Activated CD4-positive, alpha-beta T cell treated with anti-CD3 and anti-CD28 coated beads, Interleukin-2, amount 10 ng/mL, durations not matched to agents 24 days and 14 days (primary cell): ENCODE measurements at places on chromosomes 7 and 10.

- H3K4me3 ChIP-seq, result no peak overlapping the region
- peak overlapping the region; percentile 26 for H3K27ac ChIP-seq
- no peaks in the 10 kb centered on the region for H3K36me3 ChIP-seq
- peaks cover 67% of the 10 kb centered on the region for H3K27me3 ChIP-seq
Observed at GRCh38 chr7:155807789-155808548, 4.3 kb downstream of the SHH start.

GRCh38 chr7:117383483-117384189 is 43.7 kb downstream of the ASZ1 start:
- no peak for DNase-seq
- no peaks in the 10 kb centered on the region for H3K4me1 ChIP-seq
- no peak overlapping the region for H3K4me3 ChIP-seq
- no peaks in the 10 kb centered on the region for H3K36me3 ChIP-seq
- no peaks in the 10 kb centered on the region for H3K27me3 ChIP-seq

DNA sequence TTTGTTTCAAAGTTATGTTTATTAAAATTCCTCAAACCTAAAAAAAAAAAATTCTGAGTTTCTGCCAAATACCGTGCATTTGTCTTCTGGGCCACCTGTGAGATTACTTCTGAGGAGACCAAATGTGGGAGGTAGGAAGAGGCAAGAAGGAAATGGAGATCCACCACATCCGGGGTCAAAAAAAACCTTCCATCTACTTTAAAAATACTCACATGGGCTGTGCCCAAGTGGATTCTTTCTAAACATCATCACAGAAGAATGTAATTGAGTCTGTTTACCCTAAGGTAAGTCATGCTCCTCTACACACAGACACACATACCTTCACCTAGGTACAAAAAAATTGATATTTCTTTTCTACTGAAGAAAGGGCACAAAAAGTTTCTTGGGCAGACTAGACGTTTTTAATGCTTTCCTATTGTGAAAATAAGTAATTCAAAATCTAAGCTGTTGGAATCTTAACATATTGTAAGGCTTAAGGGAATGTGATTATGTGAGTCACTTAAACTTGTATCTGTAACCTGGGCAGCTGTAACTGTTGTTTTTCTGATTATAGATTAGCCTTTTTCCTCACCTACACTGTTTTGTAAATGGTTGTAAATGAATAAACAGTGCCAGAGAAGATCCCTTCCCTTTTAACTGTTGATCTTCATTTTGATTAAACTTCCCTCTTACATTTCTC is 19.1 kb upstream of the SPOCK2 start:
- peak overlapping the region; percentile 83 for H3K4me3 ChIP-seq
- no peaks in the 10 kb centered on the region for H3K27me3 ChIP-seq
- DNase-seq, result peak; percentile 84
- H3K27ac ChIP-seq, result peak overlapping the region; percentile 93

DNA sequence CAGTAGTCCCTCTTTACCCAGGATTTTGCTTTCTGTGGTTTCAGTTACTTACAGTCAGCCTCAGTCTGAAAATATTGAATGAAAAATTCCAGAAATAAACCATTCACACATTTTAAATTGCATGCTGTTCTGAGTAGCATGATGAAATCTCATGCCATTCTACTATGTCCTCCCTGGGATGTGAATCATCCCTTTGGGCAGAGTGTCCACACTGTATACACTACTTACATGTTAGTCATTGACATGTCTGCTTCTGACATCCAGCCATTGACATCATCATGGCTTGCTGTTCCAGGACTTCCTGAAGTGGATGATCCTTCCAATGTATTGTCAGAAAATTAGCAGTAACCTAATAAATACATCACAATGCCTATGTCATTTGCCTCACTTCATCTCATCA is 34.6 kb upstream of the MALRD1 start:
- no peak overlapping the region for H3K27ac ChIP-seq
- H3K27me3 ChIP-seq, result no peaks in the 10 kb centered on the region
- DNase-seq, result no peak
- no peak overlapping the region for H3K4me3 ChIP-seq

GRCh38 chr10:130230611-130231010 is 94.4 kb downstream of the GLRX3 start:
- H3K36me3 ChIP-seq, result no peaks in the 10 kb centered on the region
- no peak overlapping the region for H3K4me3 ChIP-seq
- no peak overlapping the region for H3K27ac ChIP-seq
- H3K4me1 ChIP-seq, result no peaks in the 10 kb centered on the region

DNA sequence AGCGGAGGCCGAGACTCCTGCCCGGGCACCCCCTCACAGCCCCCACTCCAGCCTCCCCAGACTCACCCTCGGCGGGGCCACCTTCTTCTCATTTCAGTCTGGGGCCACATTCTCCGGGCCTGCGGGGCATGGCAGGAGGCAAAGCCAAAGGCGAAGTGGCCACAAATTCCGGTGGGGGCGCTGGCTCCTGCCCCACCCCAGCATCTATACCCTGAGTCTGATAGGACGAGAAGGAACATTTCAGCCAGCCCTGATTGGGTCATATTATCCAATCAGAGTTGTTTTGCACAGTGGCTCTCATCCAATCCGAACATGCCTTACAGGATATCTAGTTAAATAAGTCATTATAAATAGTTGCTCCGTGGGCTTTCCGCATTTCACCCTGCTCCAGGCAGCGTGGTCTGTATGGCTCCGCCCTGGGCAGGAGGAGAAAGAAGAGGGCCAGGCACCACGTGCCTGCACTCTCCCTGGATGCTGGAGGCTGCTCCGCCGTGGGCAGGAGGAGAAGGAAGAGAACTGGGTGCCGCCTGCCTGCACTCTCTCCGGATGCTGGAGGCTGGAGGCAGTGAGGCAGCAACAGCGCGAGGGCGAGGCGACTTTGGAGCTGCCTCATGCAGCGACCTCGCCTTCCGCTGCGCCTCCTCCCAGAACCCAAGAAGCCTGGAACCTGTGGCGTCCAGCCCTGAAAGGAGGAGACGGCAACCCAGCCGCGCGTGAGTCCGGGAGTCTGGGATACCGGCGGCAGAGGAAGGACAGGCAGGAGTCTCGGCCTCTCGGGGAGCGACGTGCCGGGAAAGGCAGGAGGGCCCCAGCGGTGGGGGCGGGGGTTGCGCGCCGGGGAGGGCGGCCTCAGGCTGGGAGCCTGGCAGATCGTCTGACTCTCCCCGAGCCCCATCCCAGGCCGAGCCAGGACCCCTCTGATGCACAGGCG is 162.9 kb downstream of the ZNF33B start:
- no peaks in the 10 kb centered on the region for H3K4me1 ChIP-seq
- H3K36me3 ChIP-seq, result peaks cover 1% of the 10 kb centered on the region
- no peak overlapping the region for H3K4me3 ChIP-seq
- no peak for DNase-seq

DNA sequence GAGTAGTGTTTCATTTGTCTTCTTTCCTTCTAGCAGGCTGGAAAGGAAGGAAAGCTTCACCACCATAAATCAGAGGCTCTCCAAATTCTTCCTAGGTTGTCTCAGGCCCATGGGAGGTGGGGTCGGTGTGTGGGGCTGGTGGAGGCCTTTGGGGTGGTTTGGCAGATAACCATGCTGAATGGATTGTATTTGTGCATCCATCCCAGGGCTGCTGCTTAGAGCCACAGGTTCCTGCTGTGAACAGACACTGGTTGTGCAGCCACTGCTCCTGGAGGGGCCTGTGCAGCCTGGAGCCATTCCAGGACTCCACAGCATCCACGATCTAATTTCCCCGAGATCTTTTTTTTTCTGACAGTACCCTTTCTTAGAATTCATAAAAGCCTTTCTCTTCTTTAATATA is 741.8 kb downstream of the SUGCT start:
- no peaks in the 10 kb centered on the region for H3K27me3 ChIP-seq
- H3K4me1 ChIP-seq, result no peaks in the 10 kb centered on the region
- H3K4me3 ChIP-seq, result no peak overlapping the region
- H3K27ac ChIP-seq, result no peak overlapping the region
- no peak for DNase-seq

DNA sequence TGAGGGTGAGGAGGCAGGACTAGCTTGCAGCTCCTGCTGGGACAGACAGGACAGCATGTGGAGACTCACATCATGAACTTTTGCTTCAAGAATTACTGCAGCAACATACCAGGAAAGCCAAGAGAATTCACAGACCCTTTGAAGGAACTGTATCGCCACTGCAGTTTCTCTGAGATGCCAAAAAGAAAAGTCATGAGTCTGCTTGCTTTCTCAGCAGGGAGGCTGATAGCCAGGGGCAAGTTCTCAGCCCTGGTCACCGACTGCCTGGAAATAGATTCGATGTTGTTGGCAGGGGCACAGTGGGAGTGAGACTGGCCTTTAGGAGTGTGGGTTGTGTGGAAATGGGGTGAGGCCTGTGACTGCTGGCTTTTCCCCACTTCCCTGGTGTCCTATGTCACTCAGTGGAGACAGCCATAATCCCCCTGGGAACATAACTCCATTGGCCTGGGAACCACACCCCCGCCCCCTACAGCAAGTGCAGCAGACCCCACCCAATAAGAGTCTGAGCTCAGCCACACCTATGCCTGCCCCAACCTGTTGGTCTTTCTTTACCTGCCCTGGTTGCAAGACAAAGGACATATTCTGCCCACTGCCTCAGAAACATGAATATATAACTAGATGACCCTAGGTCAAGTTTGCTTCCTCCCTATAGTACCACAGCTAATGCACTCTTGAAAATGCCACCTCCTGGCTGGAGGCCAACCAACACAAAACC is 1.6 kb upstream of the SAMD9 start:
- no peak overlapping the region for H3K4me3 ChIP-seq
- peaks cover 47% of the 10 kb centered on the region for H3K4me1 ChIP-seq
- peaks cover 68% of the 10 kb centered on the region for H3K36me3 ChIP-seq
- DNase-seq, result no peak

- no peaks in the 10 kb centered on the region for H3K27me3 ChIP-seq
- no peak for DNase-seq
- H3K27ac ChIP-seq, result no peak overlapping the region
- H3K4me3 ChIP-seq, result no peak overlapping the region
- no peaks in the 10 kb centered on the region for H3K4me1 ChIP-seq
- H3K36me3 ChIP-seq, result no peaks in the 10 kb centered on the region
Observed at GRCh38 chr7:28739128-28739527, 219.0 kb downstream of the TRIL start.

DNA sequence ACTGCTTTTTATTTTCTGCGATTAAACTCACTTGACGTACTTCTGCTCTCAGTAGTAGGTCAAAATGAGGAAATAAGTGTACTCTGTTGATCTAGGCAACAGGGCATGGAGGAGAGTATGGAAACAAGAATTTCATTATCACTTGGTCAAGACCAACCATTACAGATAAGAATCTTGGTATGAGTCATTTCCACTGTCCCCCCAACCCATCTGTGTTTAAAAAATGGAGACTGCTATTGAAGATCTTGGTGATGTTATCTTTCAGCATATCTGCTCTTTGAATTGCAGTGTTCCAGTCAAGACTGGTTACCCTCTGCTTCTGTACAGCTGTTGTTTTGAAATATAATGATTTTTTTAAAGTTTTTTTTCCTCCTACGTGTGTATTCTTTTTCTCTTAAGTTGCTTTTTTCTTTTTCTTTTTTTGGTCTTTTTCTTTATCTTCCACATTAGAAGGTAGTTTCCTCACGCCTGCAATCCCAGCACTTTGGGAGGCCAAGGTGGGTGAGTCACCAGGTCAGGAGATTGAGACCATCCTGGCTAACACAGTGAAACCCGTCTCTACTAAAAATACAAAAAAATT is 11.7 kb downstream of the STAM start:
- H3K4me3 ChIP-seq, result no peak overlapping the region
- H3K36me3 ChIP-seq, result peaks cover 60% of the 10 kb centered on the region
- DNase-seq, result peak; percentile 38
- peak overlapping the region; percentile 66 for H3K27ac ChIP-seq
- no peaks in the 10 kb centered on the region for H3K27me3 ChIP-seq

DNA sequence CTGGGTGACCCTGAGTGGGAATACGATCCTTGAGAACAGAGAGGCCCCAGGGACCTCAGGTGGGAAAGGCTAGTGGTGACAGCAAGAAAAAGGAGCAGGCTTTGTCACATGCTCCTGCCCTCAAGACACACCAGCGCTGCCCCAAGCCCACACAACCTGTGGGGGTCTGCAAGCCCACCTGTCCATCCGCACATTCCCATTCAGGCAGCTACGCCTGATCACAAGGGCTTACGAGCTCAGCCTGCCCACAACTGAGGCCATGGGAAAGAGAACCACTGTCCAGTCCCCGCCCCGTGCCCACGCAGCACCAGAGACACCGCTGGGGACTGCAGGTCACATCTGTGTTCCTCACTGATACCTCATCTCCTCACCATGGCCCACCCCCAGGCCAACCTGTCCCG is 26.7 kb downstream of the EBF3 start:
- no peak overlapping the region for H3K4me3 ChIP-seq
- no peak overlapping the region for H3K27ac ChIP-seq
- no peak for DNase-seq
- H3K4me1 ChIP-seq, result no peaks in the 10 kb centered on the region

DNA sequence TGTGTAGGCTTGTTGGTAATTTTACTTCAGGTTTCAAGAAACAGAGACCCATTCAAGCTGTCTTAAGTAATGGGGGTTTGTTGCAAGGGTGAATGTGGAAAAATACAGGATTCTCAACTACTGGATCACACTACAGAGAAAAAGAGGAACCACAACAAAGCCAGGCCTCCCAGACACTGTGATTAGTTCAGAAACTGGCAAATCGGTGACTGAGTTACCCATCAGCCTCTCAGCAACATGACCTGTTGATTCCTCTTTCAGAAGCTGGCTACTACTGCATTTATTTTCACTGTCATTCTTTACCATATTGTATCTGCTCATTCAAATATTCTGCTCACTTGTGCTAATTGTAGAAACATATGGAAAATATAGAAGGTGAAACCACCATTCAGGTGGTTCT is 16.0 kb downstream of the CCDC71L start:
- no peaks in the 10 kb centered on the region for H3K36me3 ChIP-seq
- peaks cover 4% of the 10 kb centered on the region for H3K27me3 ChIP-seq
- no peak overlapping the region for H3K27ac ChIP-seq

- peaks cover 5% of the 10 kb centered on the region for H3K36me3 ChIP-seq
- H3K4me3 ChIP-seq, result no peak overlapping the region
- H3K4me1 ChIP-seq, result peaks cover 18% of the 10 kb centered on the region
- DNase-seq, result no peak
Observed at GRCh38 chr7:107165341-107165740, 3.5 kb upstream of the HBP1 start.
